AG09309 (cell line): ENCODE measurements at places on chromosomes 2 and 18.

DNA sequence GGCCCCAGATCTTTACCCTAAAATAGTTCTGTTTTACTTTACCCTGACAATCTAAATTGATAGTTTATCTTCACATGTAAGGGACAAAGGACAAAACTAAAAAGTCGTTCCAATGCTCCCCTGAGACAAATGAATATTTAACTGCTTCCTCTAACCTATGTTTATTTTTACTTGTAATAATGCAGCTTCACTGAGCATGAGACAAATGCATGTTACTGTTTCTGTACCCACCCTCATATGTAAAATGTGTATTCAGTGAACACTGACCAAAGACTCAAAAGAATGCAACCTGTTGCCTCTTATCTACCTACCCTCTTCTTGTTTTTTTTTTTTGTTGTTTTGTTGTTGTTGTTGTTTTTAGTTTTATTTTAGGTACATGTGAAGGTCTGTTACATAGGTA, 1570.9 kb upstream of the SLC39A10 start:
- DNase-seq = no peak

DNA sequence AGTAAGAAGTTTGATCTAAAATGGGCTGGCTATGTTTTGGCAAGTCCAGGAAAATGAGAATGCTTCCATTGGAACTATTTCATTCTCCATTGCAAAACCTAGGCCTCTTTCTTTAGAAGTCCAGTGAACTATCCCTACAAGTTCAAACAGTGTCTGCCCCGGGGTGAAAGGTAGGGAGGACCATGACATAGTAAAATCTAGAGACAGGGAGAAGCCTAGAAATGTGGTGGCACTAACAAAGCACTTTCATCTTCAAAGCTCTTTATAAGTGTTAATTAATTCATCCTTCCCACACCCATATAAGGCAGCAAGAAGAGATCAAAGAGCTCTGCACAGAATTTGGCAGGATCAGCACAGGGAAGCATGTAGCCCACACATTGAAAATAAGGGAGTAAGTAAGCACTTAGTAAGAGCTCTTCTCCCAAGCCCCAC, 214.5 kb downstream of the IRS1 start:
- no peak for DNase-seq

- no peak for DNase-seq
These were observed 486.3 kb upstream of the FSHR start for GRCh38 chr2:49640630-49641029.

DNA sequence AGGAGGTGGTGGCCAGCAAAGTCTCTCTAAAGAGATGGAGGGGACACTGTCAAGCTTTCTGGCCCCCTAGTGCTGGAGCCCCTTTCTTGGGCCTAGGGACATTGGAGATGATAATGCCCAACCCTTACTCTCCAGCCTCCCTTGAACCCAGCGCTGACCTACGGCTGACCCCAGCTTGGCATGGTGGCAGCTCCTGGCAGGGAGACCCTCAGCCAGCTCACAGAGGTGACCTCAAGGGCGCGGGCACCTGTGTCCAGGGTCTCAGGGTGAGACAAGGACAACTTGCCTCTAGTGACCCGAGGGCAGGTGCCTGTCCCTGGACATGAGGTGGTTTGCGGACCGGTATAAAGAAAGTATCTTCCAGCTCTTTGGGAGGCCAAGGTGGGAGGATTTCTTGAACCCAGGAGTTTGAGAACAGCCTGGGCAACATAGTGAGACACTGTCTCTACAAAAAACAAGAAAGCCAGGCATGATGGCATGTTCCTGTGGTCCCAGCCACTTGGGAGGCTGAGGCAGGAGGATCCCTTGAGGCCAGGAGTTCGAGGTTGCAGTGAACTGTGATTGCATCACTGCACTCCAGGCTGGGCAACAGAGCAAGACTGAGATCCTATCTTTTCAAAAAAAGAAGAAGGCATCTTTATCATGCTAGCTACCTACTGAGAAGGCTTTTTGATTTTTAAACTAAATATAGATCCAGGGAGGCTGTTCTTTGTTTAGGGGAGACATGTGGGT, 3.3 kb upstream of the PER2 start:
- no peak for DNase-seq

DNA sequence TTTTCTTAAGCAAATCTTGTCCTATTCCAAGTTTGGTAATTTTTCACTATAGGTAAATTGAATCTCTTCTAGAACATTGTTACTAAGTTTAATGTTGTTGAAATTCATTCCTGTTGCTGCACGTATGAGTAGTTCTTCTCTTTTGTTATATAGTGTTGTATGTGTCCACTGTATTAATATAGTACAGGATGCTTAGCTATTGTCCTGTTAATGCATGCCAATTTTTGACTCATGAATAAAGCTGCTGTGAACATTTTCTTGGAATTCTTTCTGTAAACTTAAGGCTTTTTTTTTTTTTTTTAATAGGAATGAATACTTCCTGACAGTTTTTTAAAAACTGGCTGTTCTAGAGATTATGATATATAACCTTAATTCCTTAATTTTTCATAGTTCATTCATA, 326.9 kb downstream of the SLC4A3 start:
- no peak for DNase-seq

- peak; percentile 39 for DNase-seq
These were observed 88.4 kb downstream of the PMAIP1 start for GRCh38 chr18:59988098-59988706.

- no peak for DNase-seq
These were observed 100.7 kb upstream of the ZFP36L2 start for GRCh38 chr2:43327119-43327518.

- no peak for DNase-seq
These were observed 26.5 kb downstream of the AQP12B start for GRCh38 chr2:240655931-240656886.

GRCh38 chr2:20067992-20068584, 16.7 kb upstream of the LAPTM4A start:
- DNase-seq = peak; percentile 94

GRCh38 chr2:240134466-240134865, 1.6 kb downstream of the COPS9 start:
- no peak for DNase-seq

DNA sequence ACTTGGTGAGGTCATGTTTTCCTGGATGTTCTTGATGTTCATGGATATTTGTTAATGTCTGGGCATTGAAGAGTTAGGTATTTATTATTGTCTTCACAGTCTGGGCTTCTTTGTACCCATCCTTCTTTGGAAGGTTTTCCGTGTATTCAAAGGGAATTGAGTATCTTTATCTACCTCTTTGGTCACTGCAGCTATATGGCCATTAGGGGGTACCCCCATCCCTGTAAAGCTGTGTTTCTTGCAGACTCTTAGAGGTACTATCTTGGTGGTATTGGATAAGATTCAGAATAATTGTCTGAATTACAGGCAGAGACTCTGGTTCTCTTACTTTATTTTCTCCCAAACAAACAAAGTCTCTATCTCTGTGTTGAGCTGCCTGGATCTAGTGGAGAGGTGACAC, 401.6 kb upstream of the FSIP2 start:
- DNase-seq = no peak

DNA sequence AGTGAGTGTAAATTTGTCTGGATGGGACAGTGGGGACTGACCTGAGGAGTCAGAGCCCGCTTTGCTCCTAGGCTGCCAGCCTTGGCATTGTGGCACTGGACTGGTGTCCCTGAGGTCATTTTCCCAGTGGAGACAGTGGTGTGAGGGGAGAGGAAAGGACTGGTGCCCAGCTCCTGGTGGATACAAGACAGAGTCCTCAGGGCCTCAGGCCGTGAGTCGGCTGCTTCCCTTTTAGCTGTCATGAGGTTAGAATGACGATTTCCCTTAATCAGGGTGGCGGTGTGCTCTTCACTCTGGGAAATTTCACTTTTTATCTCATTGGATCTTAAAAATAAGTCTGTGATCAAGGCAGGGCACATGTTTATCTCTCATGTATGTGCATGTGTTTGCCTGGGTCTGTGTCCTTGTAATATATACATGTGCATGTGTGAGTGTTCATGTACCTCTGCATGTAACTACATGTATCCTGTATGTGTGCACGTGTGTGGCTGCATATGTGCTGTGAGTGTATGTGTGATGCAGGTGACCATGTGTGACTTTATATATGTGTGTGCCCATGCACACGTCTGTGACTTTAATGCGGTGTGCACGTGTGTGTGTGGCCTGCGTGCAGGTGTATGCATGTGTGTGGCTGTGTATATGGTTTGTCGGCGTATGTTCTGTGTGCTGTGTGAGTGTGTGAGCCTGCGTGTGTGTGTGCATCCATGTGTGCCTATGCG, 55.7 kb downstream of the GLI2 start:
- no peak for DNase-seq

DNA sequence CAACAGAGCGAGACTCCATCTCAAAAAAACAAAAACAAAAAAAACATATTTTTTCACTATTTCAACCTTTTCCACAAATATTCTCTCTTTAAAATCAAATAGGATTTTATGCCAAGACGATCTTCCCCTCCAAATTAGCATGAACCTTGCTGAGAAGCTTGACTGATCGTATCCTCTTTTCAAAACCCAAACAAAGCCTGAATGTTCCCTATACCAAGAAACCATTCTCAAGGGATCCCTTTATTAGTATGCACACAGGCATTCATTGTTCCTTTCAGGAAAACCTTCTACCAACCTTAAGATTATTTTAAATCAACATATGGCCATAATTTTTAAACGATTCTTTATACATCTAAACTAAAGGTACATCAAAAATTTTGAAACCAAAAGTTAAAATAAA, 6.3 kb downstream of the SPIRE1 start:
- no peak for DNase-seq

DNA sequence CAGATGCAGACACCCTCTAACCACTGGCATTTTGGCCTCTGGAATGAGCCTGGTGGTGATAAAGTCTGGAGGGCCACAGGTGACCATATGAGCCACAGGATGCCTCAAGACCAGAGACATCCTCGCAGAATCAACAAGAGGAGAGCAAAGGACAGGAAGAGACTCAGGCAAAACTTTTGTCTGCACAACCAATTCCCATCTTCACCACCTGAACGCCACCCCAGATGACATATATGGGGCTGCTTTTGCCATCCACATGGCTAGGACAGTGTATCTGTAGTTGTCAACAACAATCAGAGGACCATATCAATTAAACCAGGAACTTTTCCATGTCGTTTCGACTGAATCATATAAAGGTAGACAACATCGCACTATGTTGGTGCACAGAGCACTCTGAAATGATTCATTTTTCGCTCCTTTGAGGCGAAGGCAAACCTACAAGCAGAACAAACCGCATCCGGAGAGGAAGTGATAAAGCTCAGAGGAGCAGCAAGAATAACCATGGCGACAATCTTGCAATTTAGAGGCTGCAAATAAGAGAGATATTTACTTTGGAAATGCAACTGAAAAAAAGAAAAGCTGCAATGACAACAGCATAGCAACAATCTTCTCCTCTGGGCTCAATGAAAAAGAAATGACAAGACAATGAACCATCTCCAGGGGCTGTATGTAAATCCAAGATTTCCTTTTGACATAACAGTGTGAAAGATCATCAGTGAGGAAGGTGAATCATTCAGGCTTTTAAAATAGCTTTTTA, 204.5 kb downstream of the ARL4C start:
- DNase-seq = no peak

- no peak for DNase-seq
These were observed 40.8 kb downstream of the AGPS start for GRCh38 chr2:177433402-177433801.

- no peak for DNase-seq
These were observed 57.3 kb upstream of the CBLN2 start for GRCh38 chr18:72601481-72601880.

DNA sequence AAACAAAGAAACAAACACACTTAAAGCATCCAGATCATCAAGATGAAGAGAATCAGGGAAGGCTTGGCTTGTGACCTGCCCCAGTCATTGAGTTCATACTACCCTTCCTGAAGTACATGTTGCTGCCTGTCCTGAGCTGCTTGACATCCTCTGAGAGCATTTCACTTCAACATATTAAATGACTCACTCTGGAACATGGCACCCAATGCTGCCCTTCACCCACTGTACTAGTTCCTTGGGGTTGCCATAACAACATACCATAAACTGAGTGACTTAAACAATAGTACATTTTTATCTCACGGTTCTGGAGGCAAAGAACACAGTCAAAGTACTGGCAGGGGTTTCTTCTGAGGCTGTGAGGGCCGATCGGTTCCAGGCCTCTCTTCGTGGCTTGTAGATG, 371.3 kb downstream of the RNF144A start:
- DNase-seq = no peak

- DNase-seq = no peak
These were observed 2.9 kb downstream of the C1QL2 start for GRCh38 chr2:119155633-119156032.

GRCh38 chr2:11203480-11203879, 48.2 kb downstream of the SLC66A3 start:
- peak; percentile 47 for DNase-seq

DNA sequence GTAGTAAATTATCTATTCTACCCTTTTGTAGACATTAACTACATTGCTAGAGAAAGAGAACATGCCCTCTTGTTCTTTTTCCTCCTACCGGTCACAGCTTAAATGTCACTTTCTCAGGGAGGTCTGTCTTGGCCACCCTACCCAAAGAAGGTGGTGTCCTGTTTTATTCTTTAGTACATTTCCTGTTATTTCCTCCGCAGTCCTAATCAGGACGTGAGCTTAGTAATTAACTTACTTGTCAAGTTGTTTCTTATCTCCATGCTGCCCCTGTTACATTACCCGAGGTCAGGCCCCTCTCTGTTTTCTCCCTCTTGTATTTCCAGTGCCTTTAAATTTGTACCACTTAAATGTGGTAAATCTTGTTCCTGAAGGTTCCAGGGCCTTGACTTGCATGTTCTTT, 73.7 kb upstream of the RMDN2 start:
- no peak for DNase-seq

DNA sequence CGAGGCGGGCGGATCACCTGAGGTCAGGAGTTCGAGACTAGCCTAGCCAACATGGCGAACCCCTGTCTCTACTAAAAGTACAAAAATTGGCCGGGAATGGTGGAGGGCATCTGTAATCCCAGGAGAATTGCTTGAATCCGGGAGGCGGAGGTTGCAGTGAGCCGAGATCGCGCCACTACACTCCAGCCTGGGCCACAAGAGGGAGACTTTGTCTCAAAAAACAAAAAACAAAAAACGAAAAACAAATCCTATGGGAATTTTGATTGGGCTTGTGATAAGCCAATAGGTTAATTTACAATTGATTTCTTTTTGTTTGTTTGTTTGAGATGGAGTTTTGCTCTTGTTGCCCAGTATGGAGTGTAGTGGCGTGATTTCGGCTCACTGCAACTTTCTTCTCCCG, 24.2 kb upstream of the TOGARAM2 start:
- DNase-seq = no peak

GRCh38 chr2:32136097-32136496, 29.6 kb upstream of the SLC30A6 start:
- peak; percentile 18 for DNase-seq

- no peak for DNase-seq
These were observed 113.2 kb downstream of the B3GNT2 start for GRCh38 chr2:62309081-62309464.

GRCh38 chr2:148244593-148245292, 223.9 kb downstream of the MBD5 start:
- DNase-seq = peak; percentile 42

- DNase-seq = no peak
These were observed 23.5 kb upstream of the MTERF4 start for GRCh38 chr2:241125626-241126025.

DNA sequence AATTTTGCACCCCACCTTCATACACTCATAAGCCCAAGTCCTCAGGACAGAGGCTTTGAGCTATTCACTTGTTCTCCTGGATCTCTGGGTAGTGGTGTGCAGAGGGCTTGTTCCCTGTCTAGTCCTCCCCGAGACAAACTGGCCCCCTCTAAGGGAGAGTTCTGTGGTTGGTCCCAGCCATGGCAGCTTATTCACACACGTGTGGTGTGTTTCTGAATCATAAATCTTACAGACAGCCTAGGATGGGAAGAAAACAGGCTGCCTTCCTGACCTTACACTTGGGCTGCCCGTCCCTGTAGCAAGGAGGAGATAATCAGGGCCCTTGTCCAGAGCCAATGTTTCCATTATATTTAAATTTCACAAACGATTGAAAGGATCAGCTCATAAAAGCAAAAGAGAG, 255.0 kb downstream of the CLIP4 start:
- no peak for DNase-seq
